Thyroid gland (tissue), 4 donors: ENCODE measurements at places on chromosomes 3 and 15. TPM values are rescaled to one million over a fixed set of nuclear protein-coding genes. Genes with fewer than 3 reads are reported as not detected.
A peak's percentile ranks its signal among the peaks of the same experiment; 100 is the strongest.

SGO1 gene
- total RNA-seq, result not detected

GRCh38 chr3:142997330-142997729, 4.0 kb upstream of the U2SURP start:
- peaks cover 6% of the 10 kb centered on the region for H3K4me1 ChIP-seq
- no peak overlapping the region for H3K27ac ChIP-seq
- peak; percentile 21 for DNase-seq
- no peak overlapping the region for H3K4me3 ChIP-seq
- no peaks in the 10 kb centered on the region for H3K36me3 ChIP-seq
- no peaks in the 10 kb centered on the region for H3K27me3 ChIP-seq

DNA sequence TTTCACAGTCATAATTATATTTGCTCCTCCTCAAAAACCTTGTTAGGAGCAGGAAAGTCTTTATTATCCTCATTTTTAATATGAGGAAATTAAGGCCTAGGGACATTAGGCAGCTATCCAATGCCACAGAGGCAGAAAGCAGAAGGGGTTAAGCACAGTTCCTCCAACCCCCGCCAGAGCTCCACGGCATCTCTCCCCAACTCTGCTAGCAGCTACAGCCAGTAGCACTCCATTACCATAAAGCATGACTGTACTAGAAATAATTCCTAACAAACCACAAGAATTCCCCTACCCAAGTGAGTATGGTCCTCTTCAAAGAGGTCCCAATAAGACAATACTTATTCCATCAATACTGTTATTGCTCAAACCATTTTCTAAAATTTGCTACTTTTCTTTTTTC, 9.8 kb downstream of the HEG1 start:
- peaks cover 90% of the 10 kb centered on the region for H3K4me1 ChIP-seq
- no peaks in the 10 kb centered on the region for H3K27me3 ChIP-seq
- peak overlapping the region; percentile 96 for H3K27ac ChIP-seq
- DNase-seq, result no peak
- H3K4me3 ChIP-seq, result no peak overlapping the region

DNA sequence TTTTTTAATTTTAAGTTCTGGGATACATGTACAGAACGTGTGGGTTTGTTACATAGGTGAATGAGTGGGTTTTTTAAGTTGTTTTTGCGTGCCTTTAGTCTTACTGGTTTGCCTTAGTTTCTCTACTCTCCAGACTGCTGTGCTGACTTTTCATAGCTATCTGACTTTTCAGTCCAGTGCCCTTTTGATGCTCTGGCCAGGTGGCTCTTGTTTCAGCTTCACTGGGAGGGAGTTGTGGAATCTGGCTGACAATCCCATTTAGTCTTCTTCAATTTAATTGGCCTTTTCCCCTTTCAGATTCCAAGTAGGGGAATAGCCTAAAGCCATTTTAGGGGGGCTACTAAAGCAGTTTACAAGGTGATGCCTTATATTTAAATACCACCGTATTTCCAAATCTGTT, 30.1 kb downstream of the FNDC3B start:
- H3K36me3 ChIP-seq, result no peaks in the 10 kb centered on the region
- H3K4me3 ChIP-seq, result no peak overlapping the region
- peak overlapping the region; percentile 64 for H3K27ac ChIP-seq
- no peaks in the 10 kb centered on the region for H3K27me3 ChIP-seq
- peaks cover 78% of the 10 kb centered on the region for H3K4me1 ChIP-seq
- peak; percentile 44 for DNase-seq

- DNase-seq, result no peak
- H3K27me3 ChIP-seq, result no peaks in the 10 kb centered on the region
- H3K27ac ChIP-seq, result no peak overlapping the region
- no peaks in the 10 kb centered on the region for H3K36me3 ChIP-seq
- H3K4me3 ChIP-seq, result no peak overlapping the region
- H3K4me1 ChIP-seq, result no peaks in the 10 kb centered on the region
Observed at GRCh38 chr15:68384451-68385239, 47.3 kb downstream of the ITGA11 start.

GOLGA8Q gene
- total RNA-seq, result 19.6 TPM
